MV-4-11 (cell line): ENCODE measurements at places on chromosomes 3 and 15.
A peak's percentile ranks its signal among the peaks of the same experiment; 100 is the strongest.

GRCh38 chr15:40104865-40105516 lies 3.7 kb downstream of the BMF start:
- peak; percentile 81 for DNase-seq

DNA sequence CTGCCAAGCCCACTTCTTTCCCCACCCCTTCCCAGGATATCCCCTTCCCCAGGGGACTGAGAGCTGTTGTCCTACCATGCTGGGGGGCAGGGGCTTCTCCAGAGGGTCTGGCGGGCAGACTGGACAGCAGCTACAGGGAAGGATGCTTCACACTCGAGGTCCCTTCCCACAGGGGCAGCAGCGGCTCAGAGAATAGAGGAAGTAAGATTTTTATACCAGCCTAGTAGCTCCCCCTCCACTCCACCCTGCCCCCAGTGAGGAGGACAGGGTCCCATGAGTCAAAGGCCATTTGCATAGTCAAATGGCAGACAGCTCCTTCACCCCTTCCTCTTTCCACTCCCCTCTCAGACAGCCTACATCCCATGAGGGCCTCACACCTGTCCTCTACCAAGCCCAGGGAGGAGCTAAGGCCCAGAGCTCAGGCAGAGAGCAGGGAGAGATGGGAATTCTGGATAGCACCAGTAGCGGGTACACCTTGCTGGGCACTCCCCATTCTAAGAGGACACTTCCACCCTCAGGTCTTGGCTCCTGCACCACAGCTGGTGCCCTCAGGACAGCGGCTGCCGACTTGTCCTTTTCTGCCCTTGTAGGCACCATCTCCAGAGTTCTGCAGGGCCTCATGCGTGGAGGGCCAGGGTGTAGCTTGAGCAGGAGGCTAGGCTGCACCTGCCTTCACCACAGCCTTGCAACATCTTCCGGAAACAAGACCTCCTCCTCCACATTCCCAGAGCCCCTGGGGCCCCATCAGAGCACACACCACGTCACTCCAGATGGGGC lies at the start of gene TLR9:
Gene TLR9, minus strand, starts transcription at position 194 of the 777 bp plus-strand sequence. Its CDS starts 116 bp downstream, at position 78.
- peak; percentile 94 for DNase-seq

DNA sequence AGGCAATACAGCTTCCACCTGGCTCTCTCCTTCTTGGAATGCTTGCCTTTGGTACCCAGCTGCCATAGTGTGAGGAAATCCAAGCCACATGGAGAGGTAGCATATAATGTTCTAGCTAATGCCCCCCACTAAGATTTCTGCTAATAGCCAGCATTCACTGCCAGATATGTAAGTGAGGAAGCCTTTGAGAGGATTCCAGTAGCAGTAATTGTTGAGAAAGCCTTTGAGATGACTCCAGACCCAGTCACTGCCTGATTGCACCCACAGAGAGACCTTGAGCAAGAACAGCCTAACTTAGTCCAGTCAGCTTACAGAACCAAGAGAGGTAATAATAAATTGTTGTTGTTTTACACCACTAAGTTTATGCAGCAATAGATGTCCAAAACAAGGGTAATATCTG lies 63.1 kb downstream of the STRIT1 start:
- no peak for DNase-seq

- DNase-seq: no peak
Observed at GRCh38 chr3:153783741-153784480, 337.3 kb upstream of the ARHGEF26 start.

GRCh38 chr3:2851361-2851760 lies 258.8 kb downstream of the IL5RA start:
- DNase-seq: no peak
